ENCODE measurements at places on chromosomes 5 and 9.

DNA sequence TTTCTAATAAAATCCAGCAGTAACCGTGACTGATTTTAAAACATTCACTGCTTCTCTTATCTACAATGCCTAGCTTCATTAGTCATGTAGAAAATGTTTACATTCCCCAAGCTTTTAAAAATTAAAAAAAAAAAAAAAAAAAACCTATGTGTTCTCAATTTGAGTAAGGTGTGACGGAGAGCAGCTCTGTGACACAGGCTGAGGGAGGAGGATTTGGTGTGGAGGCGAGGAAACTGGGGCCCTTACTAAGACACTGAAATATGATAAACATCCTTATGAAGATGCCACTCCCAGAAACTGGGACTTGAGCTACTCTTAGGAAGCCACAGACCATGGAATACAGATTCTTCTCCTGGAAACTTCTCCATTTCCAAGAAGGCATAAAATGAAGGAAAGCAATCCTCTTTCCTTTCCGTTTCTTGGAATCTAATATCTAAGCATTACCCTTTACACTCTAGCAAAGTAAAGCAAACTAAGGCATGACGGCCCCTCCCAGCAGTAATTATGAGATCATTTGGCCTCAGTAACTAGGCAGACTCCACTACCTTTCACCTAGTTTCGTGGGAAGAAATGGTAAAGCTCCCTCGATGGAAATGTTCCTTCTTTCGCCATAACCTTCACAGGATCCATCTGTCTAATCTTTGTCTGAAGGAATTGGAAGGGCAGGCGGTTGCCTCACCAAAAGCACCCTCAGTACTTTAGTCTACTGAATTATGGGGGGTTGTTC is 23.5 kb downstream of the GRAMD2B start:
- no peak for DNase-seq

DNA sequence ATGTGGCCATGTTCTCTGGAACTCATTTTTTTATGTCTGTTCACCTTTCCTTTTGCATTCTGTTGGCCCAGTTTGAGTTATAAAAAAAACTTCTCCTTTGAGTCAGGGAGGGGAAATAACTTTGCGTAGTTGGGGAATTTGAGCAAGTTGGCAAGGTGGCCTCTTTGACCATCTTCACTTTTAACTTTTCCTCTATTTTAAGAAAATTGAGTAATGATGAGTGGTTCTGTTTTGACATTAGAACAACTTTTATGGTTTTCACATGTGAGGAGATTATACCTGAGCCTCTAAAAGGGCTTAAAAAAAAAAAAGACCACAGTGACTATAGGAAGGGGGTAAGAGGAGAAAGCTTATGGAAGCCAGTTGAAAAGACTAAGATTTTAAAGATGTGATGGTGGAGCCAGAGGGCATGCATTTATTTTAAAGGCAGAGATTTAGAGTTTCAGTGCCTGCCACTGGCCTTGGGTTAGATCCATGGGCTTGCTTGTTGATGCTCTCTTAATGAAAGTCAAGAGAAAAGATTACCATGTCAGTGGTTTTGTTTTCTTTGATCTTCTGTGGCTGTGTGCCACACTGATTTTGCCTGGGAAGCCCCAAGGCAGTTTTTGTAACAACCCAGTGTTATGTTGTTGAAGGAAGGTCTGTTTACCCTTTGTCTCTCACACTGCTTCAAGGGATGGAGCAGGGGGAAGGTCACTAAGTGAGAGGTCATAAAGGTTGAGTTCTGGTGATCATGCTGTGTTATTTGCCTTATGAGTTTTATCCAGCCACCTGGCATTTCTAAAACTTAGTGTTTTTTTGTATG is 219.7 kb upstream of the CD180 start:
- DNase-seq = no peak

DNA sequence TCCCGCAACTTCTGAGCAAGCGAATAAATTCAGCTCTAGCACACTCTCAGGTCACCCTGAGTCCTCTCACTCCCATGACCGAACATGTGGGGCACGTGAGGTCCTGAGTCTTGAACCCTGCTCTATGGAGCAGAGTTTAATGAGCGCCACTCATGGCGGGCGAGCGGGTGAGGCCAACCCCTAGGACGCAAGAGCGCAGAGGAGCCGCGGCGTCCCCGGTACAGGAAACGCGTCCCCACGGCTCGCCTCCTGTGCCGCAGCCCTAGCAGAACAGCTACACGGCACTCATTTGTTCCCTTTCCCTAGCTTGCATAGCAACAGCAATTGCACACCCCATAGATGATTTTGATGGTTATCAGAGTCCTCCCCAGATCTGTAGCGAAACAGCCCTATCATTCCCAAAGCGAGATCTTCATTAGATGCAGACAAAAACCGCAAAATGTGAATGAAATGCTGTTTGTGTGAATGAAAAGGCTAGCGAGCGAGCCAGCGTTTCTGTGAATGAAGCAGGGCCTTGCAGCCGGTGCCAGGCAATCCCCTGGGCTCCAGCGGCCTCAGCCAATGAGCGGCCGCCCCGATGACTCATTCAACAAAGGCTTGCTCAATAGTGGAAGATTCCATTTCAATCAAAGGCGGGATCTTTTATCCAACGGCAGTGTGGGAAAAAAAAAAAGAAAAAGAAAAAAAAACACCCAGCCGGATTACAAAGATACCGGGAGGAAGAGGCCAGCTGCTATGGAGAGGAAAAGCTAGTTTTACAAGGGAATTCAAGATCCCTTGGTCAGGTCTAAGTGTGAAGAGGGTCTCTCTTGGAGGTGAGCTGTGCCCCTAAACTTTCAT is 1.5 kb upstream of the SHC3 start:
- peak; percentile 79 for DNase-seq

GRCh38 chr9:15353892-15354291 is 46.9 kb upstream of the TTC39B start:
- DNase-seq = no peak

GRCh38 chr5:139105621-139106071 is 92.5 kb downstream of the SIL1 start:
- peak; percentile 51 for DNase-seq

- DNase-seq = no peak
Observed at GRCh38 chr5:25451294-25451693, 806.5 kb upstream of the CDH10 start.

DNA sequence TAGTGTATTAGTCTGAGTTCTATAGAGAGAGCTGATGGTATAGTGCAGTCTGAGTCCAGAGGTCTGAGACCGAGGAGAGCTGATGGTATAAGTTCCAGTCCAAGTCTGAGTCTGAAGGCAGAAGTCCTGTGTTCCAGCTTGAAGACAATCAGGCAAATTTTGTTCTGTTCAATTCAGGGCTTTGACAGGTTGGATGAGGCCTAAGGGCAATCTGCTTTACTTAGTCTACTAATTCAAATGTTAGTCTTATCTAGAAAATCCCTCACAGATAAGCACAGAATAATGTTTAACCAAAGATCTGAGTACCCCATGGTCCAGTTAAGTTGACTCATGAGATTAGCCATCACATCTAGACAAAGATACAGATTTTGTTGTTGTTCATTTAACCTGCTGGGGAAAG is 303.0 kb upstream of the KLF4 start:
- no peak for DNase-seq

- DNase-seq = no peak
Observed at GRCh38 chr9:123637945-123638634, 282.1 kb downstream of the CRB2 start.
